Activated CD4-positive, alpha-beta T cell treated with anti-CD3 and anti-CD28 coated beads for 24 hours (primary cell): ENCODE measurements at places on chromosomes 2 and 18.

GRCh38 chr18:24195296-24196053, 56.6 kb downstream of the CABYR start:
- DNase-seq: no peak

- no peak for DNase-seq
Observed at GRCh38 chr18:48827291-48828193, 123.2 kb downstream of the SMAD7 start.

- DNase-seq: no peak
Observed at GRCh38 chr2:111977240-111977639, 77.8 kb upstream of the TMEM87B start.

DNA sequence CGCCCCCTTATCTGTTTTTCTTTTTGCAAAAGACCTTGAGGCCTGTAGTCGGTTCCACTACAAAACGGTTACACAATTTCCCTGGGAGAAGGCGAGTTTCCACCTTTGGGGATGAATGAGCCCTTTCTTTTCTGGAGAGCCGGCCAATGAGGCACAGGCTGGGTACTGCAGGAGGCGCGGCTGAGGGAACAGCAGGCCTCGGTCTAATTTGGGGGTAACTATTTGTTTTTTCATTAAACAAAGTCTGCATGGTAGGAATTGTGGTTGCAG, 129.2 kb downstream of the MYCN start:
- no peak for DNase-seq

DNA sequence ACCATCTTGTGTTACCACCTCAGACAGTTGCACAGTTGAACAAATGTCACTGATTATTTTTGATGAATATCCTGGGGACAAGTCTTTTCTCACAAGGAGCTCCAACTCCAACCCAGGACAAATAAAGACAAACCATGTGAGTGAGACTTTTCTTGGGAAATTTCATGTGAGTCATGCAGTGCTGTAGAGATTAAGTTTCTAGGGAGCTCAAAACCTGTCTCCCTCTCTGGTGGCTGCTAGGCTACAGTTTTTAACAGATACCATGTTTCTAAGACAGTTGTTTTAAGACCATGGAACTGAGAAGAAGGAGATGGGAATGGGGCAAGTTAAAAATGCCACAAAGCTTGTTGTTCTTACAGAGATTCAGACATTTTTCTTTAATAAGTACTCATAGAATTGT, 255.5 kb downstream of the RIT2 start:
- DNase-seq: no peak

DNA sequence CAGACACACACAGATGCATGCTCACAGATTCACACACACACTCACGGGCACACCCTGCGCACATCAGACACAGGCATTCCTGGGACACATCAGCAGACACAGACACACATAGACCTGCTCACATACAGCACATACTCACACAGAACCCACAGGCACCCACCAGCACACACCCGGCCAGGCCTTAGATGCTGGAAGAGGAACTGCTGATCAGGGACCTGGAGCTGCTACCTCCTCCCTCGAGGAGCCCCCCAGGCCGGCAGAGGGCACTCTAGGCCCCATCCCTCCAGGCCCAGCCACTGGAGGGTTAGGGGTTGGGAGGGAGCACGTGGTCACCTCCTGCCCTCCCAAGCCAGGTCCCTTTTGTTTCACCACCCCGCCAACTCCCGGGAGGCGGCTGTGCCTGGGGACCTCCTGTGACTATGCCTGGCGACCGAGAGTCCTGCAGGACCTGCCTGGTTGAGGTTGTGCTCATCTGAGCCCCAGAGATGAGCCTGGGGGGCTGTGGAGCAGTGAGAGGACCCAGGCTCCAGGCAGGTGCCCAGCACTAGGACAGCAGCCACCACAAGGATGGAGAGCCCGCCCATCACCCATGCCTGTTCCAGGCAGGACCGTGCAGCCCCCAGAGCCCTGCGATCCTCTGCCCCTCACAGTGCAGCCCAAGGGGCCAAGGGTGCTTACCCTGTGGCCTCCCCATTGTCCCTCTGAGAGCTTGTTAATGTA, 21.0 kb upstream of the PTMA start:
- DNase-seq: peak; percentile 50
